HFFc6 (cell line): ENCODE measurements at places on chromosomes 6 and 20. TPM values are rescaled to one million over a fixed set of nuclear protein-coding genes. Genes with fewer than 3 reads are reported as not detected.

DNA sequence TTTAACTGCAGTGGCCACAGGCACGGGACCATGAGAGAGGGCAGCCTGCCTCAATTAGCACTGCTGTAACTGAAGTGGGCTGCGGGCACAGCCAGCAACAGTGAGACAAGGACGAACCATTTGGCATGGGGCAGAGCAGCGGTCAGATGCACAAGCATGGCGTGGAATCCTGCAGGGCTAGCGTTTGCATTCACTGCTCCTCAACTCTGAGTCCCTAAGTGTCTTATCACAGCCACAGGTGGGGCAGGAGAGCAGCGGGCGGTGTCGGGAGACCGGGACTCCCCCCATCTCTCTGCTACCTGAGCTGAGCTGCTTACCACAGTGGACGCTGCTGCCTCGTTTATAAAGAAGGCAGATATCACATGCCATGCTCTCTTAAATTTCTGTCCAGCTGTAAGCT is 31.3 kb upstream of the PDE10A start:
- H3K4me1 ChIP-seq = no peaks in the 10 kb centered on the region
- no peak overlapping the region for H3K27ac ChIP-seq
- H3K36me3 ChIP-seq = peaks cover 6% of the 10 kb centered on the region; the same call in 1 of the 2 replicates
- no peak for DNase-seq
- no peak overlapping the region for H3K4me3 ChIP-seq
- H3K27me3 ChIP-seq = peaks cover 1% of the 10 kb centered on the region

DNA sequence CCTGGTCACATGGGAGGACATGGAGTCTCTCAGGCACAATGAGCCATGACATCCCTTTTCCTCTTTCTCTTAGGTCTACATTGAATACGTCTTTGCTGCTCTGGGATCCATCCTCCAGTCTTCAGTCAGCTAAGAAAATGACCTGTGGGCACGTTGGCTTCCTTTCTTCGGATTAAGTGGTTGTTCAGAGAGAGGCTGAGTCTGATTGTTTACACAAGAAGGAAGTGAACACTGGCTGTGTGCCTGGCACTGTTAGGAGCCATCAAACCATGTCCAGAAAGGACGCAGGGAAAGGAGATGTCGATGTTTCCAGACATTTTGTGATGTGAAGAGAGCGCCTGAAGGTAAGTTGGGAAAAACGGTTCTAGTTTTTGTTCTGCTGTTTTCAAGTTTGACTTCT is 309.9 kb upstream of the CDYL start:
- peaks cover 51% of the 10 kb centered on the region for H3K4me1 ChIP-seq
- H3K36me3 ChIP-seq = peaks cover 14% of the 10 kb centered on the region
- peak overlapping the region; percentile 18; the same call in 1 of the 2 replicates for H3K4me3 ChIP-seq

DNA sequence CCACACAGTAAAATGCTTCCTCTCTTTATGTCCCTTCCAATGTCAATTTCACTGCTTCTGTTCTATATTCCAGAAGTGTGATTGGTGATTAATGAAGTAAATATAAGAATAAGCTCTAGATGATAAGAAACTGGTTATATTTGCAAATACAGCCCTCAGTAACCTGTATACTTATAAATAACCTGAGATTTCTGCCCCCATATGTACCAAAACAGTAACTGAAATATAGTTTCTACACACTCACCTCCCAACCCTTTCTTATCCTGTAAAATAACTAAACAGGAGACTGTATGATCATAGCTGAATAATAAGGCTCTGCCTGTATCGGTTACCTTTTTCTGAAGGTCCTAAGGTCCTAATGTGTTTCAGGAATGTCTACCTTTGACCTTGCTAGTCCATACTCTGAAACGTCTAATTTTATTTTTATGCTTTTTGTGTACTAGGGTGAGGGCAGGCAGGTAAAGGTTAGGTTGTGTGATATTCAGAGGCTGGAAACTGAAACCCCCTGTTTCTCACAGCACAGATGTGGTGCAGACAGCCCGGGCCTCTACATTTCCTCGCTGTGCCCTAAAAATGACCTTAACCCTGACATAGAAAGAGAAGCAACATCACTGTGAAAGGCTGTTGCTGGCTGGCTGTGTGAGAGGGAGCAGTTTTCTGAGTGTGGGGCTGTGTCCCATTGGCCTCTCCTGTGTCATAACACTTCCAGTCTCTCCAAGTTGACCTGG is 378.8 kb downstream of the CENPW start:
- no peaks in the 10 kb centered on the region for H3K36me3 ChIP-seq
- no peaks in the 10 kb centered on the region for H3K27me3 ChIP-seq
- H3K4me1 ChIP-seq = peaks cover 56% of the 10 kb centered on the region
- H3K4me3 ChIP-seq = no peak overlapping the region

The THBD gene
- 0.05 to 0.07 TPM (median 0.05 TPM) in 3 replicates for total RNA-seq

The C20orf141 gene
- total RNA-seq = not detected in 3 replicates
